ENCODE measurements at places on chromosomes 6 and 20. TPM values are rescaled to one million over a fixed set of nuclear protein-coding genes. Genes with fewer than 3 reads are reported as not detected.
A peak's percentile ranks its signal among the peaks of the same experiment; 100 is the strongest.

GRCh38 chr6:165804331-165805066 lies 141.5 kb upstream of the PDE10A start:
- no peak for DNase-seq

Gene SLC22A16
- not detected for total RNA-seq

- no peak for DNase-seq
Measured at GRCh38 chr6:52575502-52575892, 1.4 kb downstream of the TRAM2 start.

DNA sequence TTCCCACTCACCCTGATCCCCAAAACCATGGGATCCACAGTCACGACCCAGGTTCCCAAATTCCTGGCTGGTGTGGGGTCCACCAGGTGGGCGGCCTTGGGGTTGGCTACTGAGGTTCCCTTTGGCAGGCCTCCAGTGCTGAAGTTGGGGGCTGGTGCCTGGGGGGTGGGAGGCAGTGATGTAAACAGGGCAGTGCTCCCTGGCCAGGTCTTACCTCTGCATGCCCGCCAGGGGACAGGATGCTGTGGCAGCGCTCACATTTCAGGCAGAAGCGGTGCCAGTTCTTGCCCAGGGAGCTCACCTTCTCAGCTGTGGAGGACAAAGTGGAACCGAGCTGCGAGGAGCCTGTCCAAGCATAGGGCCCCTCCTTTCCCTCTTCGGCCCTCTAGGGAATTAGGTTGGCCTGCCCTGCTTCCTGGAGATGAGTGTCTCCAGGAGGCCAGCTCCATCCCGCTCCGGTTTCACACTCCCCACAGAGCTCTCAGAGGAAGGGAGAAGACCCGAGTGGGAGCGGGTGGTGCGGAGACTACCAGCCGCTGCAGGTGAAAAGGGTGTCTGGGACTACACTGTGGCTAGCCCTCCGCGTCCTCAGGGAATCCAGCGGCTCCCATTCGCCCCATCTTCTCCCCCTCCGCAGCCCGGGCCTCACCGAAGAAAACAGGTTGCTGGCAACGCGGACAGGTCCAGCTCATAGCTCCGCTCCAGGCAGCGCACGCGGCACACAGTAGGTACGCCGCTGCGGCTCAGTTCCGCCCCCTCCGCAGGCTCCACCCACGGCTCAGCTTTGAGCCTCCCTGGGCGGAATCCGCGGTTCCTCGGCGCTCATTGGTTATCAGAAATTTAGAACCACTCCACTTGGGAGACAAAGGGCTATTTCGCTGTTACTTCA lies at the start of gene CRIP3:
TSS of gene CRIP3 (minus strand) at position 726 of the 889 bp plus-strand sequence. CDS start at position 692, 34 bp downstream.
- DNase-seq = peak; percentile 53

Gene SLC2A10
- total RNA-seq = not detected

DNA sequence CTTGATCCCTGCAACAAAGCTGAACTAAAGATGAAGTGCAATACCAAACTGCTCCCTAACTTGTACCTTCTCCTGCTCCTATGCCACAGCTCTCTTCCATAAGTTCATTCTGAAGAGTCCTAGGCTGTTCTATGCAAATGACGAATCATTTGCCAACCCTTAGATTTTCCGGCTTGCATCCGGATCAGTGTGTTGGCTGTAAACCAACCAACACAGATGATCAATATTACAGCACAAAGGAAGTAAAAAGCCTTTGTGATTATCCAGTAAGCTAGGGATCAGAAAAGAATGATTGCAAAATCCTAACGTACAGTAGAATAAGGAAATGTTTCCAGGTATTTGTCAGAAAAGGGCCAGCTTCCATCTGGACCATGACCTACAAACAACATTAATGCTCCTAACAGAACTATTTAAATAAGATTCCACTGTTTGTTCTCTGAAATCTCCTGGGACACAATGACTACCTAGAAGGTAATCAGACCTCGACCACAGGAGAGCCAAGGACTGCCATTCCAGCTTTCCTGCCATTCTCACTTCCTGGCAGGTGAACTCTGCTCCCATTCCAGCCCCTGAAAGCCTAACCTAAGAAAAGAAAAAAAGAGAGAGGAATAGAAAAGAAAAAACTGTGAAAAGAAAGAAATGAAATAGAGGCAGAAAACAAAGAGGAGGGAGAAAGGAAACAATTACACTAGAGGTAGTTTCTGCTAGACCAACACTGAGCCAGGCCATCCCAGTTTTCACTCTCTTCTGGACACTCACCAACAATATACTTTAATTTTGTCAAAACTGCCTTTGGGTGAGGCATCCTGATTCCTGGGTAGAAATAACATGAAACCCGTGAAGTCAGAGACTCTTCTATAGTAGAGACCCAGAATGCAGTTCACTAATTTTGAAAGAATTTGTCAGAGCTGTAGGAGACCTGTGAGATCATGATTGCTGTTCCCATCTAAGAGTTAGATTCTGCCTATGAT lies 19.7 kb downstream of the GMDS start:
- no peak for DNase-seq

- DNase-seq = no peak
Measured at GRCh38 chr6:144714021-144714712, 429.0 kb downstream of the UTRN start.

Measured in activated CD8-positive, alpha-beta T cell treated with anti-CD3 and anti-CD28 coated beads, Interleukin-2, amount 10 ng/mL, durations not matched to agents 7 days and 5 days (primary cell).